ENCODE measurements at places on chromosomes 2 and 18. TPM values are rescaled to one million over a fixed set of nuclear protein-coding genes. Genes with fewer than 3 reads are reported as not detected.

- DNase-seq: peak; percentile 57
These were observed 30.8 kb downstream of the C18orf54 start for GRCh38 chr18:54388203-54389142.

DNA sequence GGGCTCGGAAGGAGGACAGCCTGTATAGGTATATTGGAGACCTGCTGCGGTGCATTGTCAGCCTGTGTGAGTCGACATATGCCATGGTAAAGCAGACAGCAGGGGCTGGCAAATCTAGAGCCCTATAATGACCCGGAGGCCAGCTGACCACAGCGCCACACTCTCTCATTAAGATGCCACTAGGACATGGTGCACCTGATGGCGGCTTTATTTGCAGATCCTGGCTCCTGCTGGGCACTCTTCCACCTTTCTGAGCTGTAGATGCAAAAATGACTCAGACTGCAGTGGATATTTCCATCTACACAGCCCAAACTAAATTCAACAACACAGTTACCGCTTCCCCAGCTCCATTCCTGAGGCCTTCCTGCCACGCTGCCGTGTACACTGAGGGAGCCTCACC is 389.9 kb downstream of the TNS1 start:
- no peak for DNase-seq

SPATA3 gene
- not detected for total RNA-seq

GRCh38 chr2:174442546-174443510 is 44.0 kb downstream of the GPR155 start:
- no peak for DNase-seq

COLEC11 gene
- total RNA-seq: 0.35 TPM

- DNase-seq: no peak
These were observed 382.9 kb downstream of the DSEL start for GRCh38 chr18:67133669-67134068.

- no peak for DNase-seq
These were observed 1594.6 kb upstream of the SLC39A10 start for GRCh38 chr2:194062401-194062800.

DNA sequence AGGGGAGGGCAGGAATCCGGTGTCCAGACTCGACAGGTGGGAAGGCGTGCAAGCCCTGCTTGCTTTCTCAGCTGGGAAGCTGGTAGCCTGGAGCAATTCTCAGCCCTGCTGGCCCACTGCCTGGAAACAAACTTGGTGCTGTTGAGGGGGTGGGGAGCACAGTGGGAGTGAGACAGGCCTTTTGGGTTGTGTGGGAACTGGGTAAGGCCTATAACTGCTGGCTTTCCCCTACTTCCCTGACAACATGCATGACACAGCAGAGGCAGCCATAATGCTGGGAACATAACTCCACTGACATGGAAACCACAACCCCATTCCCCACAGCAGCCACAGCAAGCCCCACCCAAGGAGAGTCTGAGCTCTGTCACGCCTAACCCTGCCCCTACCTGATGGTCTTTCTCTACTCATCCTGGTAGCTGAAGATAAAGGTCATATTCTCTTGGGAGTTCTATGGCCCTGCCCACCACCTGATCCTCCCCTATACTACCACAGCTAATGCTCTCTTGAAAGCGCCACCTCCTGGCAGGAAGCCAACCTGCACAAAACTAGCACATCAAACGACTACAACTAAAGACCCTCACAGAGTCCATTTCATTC is 122.9 kb upstream of the ACVR1C start:
- no peak for DNase-seq
